Hindlimb muscle (tissue), 1 donor: ENCODE measurements at places on chromosomes 3 and 15.

DNA sequence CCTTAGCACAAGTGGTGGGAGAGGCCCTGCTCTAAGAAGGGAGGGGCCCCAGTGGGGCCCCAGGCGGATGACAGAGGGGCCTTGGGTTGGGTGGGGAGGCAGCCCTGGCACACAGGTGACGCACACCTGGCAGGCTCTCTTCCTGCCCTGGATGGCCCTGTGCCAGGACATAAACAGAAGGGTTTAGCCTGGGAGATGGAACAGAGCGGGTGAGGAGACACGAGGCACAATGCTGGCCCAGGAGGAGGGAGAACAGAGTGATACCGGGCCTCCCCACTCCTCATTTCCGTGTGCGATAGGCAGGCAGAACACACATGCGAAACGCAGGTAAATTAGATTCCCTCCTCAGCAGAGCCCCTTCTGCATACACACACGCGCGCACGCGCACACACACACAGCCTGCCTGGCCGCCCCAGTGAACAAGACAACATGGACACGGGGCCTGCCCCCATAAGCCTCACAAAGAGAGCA is 39.8 kb downstream of the IDH2 start:
- no peak for DNase-seq

- DNase-seq, result no peak
Observed at GRCh38 chr3:141308588-141309218, 59.6 kb upstream of the ZBTB38 start.

DNA sequence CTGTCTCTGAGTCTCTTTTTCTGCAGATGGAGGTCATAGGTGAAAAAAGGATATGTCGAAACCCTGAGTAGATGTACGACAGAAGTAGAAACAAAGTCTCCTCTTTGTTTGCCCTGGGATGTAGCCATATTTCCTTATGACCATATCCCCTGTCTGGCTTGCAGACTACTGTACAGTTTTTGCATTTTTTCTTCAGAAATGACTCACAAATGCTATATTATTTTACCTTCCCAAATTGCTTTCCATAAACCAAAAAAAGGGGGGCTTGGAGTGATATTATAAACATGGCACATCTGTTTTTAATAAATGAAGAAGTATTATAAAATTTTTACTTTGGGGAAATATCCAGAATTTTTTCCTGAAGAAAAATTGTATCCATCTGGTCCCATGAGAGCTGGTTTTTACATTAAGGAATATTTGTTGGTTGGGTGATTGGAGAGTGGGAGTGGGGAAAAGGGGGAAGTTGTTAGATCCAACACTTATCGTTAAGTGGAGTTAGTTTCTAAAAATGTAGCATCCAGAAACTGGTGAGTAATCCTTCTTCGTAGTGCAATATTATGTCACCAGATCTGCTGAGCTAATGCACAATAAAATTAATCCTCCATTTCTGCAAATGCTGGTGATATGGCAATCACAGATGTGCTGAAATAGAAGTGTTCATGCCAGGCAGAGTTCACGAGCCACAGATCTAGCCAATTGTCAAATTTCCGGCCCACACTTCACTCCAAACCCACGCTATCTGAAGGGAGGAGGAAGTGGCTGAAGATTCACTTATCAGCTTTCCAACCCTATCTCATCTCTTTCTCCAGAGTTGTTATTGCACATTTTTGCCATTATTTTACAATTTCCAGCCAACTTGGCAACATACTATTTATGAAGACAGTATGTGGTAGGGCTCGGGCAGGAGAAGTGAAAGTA is 313.6 kb upstream of the ATP11B start:
- no peak for DNase-seq

- DNase-seq, result no peak
Observed at GRCh38 chr3:106552351-106553043, 683.7 kb upstream of the CBLB start.

DNA sequence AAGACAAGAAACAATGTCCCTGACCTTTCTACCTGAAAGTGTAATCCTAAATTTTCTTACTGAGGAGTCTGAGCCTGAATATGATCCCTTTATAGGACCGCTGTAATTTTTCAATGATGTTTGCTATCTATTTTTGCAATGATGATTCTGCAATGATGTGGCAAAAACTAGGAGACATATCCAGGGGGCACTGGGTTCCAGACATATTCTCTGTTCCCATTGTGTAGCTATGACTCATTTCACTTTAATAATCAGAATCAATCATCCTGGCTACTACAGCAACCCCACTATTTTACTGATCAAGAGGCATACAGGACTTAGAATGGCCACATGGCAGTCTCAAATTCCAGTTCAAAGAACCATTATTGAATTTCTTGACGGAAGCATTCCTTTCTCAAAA is 85.9 kb downstream of the AQR start:
- DNase-seq, result no peak

GRCh38 chr3:97935842-97936241 is 36.4 kb downstream of the RIOX2 start:
- no peak for DNase-seq

GRCh38 chr3:32431481-32431880 is 39.8 kb downstream of the CMTM7 start:
- DNase-seq, result no peak

DNA sequence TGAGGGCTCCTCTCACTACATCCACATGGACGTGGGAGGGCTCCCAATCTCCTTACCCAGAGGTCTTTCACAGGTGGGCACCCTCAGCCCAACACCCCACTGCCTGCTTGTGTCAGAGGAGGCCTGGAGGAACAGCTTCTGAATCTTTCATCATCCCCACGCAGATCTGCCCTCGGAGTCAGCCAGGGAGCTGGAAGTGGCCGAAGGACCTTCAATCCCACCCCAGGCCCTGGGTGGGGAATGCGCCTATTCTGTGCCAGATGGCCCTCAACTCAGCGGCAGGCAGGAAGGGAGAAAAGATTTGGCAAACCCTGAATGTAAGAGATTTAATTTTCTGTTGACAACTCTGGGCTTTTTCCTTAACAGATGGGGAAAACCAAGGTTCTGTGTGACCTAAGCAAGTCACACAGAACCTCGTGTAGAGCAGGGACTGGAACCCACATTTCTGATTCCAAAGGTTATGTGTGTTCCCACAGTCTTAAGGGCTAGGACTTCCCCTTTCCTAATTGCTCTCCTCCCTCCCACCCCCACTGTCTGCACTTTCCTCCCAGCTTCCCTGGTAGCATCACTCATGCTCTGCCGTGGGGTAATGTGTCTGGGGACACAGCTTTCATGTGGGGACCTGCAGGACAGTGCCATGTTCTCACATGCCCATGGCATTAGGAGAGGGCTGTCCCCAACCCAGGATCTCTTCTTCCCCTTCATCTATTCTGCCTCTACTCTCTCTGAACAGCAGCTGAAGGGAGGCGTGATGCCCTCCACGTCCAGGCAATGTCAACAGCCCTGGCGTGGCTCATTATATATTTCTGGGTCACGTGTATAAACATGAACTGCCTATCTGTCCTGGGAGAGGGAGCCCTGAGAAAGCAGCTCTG is 98.1 kb downstream of the SEMA5B start:
- no peak for DNase-seq

GRCh38 chr3:121414924-121415323 is 130.9 kb downstream of the POLQ start:
- no peak for DNase-seq

GRCh38 chr3:101900736-101901135 is 51.4 kb downstream of the NFKBIZ start:
- DNase-seq, result no peak

- DNase-seq, result no peak
Observed at GRCh38 chr15:83694536-83694935, 40.6 kb downstream of the ADAMTSL3 start.

DNA sequence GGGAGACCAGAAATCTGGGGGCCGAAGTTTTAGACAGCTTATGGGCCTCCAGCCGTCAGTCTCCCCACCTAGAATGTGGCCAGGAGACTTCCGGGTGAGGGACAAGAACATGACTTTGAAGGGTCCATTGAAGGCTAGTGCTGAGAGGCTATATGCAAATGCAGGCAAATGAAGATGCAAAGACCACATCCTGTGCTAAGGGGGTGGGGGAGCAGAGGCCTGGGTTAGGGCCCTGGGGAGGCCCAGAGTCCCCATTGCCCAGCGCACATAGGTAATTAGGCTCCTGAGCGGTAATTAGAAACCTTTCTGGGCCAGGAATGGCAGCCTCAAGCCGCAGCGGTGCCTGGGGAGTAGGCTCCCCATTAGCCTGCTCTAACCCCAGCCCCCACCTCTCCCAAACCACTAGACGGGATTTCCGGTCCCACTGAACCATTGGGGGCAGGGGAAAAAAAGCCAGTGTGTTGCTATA is 6.8 kb downstream of the CSK start:
- DNase-seq, result no peak

DNA sequence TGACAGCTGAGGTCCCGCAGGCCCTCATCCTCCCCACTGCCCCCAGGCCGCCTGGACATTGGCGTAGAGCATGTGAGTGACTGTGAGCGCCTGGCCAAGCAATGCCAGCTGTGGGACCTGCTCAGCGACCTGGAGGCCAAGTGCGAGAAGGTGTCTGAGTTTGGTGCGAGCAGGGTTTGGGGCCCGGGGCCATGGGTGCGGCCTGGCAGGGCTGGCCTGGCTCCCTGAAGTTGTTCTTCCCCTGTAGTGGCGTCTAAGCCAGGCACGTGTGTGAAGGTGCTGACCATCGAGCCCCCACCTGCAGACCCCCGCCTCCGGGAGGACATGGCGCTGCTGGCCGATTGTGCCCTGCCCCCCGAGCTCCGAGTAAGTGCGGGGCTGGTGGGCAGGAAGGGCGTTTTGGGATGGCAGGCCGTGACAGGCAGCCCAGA is 4.2 kb downstream of the ABTB1 start:
- DNase-seq, result no peak

- DNase-seq, result no peak
Observed at GRCh38 chr3:150729682-150730360, 26.1 kb upstream of the ERICH6 start.

DNA sequence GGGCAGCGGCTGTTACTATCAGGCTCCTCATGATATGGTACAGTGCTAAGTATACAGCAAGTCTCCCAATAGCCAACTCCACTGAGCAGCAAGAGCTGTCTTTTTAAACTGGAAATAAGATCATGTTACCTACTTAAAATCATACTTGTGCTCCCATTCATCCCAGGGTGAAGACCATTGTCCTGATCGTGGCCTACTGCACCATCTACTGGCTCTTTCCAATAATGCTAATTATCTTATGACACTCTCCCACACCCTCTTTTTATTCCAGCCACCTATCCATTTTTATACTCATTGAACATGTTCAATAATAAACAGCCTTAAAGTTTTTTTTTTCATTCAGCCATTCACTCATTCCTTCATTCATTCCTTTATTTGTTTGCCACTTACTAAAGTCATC is 117.7 kb downstream of the GBE1 start:
- no peak for DNase-seq

GRCh38 chr15:57427367-57427821 is 51.1 kb downstream of the CGNL1 start:
- DNase-seq, result no peak

GRCh38 chr3:105613120-105613519 is 246.4 kb downstream of the ALCAM start:
- no peak for DNase-seq
